ENCODE measurements at places on chromosomes 4 and X.

DNA sequence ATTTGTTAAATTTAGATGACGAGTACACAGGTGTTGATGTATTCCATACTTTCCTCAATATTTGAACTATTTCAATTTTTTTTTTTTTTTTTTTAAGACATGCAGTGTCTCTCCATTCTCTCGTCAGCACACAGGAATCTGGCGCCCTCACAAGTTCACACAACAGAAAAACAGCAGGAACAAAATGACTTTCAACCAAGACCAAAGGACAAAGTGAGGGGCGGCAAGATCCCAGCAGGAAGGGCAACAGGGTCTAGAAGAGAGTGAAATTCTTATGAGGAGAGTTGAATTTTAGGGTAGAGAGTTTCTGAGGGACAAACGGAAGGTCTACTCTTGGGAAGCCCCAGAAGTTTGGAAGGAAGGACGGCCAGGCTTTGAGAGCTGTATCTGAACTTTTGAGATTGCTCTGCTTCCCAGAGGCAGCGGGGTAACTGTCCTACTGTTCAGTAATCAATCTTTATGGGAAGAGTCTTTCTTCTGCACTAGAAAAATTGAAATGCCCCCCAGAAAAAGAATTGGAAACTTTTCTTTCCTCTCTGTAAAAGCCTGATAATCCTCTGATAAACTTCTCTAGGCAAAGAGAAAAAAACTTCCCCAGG lies 760.2 kb downstream of the RAB28 start:
- DNase-seq, result no peak

GRCh38 chr4:112173593-112174558 lies 28.6 kb downstream of the FAM241A start:
- DNase-seq, result no peak

DNA sequence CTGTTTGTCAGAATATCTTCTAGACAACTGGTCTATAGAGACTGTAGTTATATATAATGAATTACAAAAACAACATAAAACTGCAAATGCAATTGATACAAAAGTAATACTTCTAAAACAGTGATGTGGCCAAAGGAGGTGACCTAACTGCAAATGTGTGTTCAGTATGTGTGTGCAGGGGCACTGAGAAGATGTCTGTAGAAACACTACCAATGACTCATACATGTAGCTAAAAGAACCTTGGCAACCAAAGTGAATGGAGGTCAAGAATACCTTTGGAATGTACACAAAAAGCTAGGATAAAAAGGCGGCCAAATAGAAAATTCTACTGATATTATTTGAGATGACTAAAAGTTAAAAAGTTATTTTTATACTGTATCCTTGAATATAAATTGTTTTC lies 261.8 kb downstream of the CAMK2D start:
- DNase-seq, result no peak

- peak; percentile 19 for DNase-seq
Observed at GRCh38 chrX:100413229-100413628, 3.2 kb upstream of the PCDH19 start.

GRCh38 chr4:120536884-120537283 lies 385.6 kb downstream of the PRDM5 start:
- no peak for DNase-seq

DNA sequence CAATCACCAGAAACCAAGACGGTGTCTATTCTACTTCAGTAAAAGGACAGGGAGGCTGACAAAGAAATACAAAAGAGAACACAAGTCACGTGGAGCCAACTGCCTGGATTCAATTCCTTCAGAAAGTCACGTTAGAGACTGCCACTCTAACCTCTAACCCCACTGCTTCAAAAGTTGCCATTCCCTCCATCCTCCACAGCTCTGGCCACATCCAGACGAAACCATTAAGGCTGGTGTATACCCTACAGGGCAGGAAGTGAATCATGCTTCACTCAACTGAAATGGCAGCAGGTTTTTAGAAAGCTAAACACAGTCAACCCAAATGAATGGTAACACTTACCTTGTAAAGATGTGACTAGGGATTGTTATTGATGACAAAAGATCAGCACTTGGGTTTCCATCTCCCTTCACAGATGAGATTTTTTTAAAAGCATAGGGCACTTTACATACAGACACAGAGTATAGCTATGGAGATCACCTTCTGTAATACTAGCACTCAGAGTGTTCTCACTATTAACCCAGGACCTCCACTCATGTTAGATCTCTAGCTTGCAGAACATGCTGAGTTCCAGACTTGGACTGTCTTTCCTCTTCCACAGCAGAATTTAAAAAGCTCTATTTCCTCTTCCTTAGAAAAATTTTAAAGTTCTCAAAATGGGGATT lies 37.4 kb downstream of the MAML3 start:
- DNase-seq, result peak; percentile 36

GRCh38 chrX:129614481-129615255 lies 40.1 kb downstream of the APLN start:
- DNase-seq, result peak; percentile 73

GRCh38 chr4:114599231-114599902 lies 760 bp downstream of the UGT8 start:
- no peak for DNase-seq

DNA sequence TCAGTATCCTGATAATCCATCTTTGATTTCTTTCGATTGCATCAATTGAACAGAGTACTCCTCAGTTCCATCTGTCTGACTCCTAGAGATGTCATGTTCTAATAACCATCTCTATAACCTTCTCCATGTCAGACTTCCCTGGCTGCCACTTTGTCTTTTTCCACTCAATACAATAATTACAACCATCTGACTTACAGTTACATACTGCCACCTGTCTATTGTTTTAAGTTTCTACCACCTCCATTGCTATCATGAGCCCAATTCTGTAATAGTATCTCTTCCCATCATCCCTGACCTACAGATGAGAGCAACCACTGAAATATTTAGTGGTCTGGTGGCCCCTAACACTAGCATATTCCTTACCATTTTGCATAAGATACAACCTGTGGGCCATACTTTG lies 439.2 kb upstream of the FAM47C start:
- no peak for DNase-seq

GRCh38 chr4:55722132-55722531 lies 86.0 kb upstream of the NMU start:
- DNase-seq, result no peak

- no peak for DNase-seq
Observed at GRCh38 chr4:53043891-53044650, 182.0 kb downstream of the RASL11B start.

GRCh38 chr4:176198316-176198903 lies 3.0 kb upstream of the SPATA4 start:
- no peak for DNase-seq

GRCh38 chr4:7750523-7750922 lies 189.1 kb downstream of the AFAP1 start:
- no peak for DNase-seq

- DNase-seq, result no peak
Observed at GRCh38 chr4:109967798-109968520, 55.3 kb downstream of the EGF start.

DNA sequence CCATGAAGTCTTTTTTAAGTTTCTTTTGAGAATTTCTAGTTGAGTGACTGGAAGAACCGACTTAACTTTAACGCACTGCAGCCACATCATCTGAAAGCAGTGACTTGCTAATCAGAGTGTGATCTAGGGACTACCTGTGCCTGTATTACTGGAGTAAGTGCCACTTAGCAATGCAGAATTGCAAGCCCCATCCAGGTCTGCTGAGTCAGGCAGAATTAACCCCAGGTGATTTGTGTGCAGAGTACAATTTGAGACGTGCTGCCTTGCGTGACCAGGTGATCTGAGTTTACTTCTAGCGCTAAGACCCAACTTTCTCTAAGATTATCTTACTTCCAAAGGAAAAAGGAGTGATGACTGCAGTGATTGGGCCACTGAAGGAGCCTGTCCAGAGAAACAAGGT lies 85.3 kb downstream of the CLCN4 start:
- no peak for DNase-seq

- DNase-seq, result no peak
Observed at GRCh38 chr4:188018262-188018661, 22.7 kb downstream of the ZFP42 start.

DNA sequence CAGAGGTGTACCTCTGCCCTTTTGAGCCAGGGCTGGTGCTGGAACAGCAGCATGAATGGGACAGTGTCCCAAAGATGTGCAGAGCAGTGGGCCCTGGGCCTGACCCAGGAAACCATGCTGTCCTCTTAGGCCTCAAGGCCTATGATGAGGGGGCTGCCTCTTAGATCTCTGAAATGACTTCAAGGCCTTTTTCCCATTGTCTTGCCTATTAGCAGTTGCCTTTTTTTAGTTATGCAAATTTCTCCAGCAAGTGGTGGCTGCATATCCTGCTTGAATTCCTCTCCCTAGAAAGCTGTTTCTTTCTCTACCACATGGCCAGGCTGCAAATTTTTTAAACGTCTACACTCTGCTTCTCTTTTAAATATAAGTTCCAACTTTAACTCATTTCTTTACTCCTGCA lies 160.3 kb downstream of the CFAP299 start:
- no peak for DNase-seq

DNA sequence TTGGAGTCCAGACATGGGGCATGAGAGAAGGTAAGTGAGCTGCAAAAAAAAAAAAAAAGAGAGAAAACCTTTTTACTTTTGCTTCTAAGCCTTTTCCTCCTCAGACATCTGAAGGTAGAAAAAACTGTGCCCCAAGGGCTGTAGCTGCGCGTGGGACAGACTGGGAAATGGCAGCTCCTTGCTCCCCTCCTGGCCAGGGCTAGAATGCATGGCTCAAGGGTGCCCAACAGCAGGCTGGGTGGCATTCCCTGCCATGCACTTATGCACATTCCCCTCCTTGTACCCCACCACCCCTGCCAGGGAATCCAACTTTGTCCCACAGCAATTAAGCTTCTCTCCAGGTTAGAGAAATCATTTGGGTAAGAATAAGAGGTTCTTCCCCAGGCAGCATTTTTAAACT lies 421.2 kb downstream of the TRAM1L1 start:
- DNase-seq, result no peak

DNA sequence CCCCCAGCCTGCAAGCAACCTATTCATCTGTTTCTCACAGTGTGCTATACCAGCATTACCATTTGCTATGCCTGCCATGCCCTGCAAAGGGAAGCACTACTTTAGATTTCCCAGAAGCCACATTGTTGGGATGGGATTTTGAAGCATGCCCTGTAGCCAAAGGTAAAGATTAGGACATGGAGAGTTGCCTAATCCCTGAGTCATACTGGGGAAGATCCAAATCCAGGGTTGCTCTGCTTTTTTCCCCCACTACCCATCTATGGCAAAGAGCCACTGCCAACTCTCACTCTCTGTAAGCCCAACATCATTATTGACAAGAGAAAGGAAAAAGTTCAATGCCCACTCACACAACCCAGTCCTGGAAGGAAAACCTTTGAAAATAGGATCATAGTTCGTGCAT lies 36.7 kb upstream of the TMEM164 start:
- DNase-seq, result no peak

GRCh38 chr4:94979621-94980020 lies 221.9 kb downstream of the BMPR1B start:
- no peak for DNase-seq

DNA sequence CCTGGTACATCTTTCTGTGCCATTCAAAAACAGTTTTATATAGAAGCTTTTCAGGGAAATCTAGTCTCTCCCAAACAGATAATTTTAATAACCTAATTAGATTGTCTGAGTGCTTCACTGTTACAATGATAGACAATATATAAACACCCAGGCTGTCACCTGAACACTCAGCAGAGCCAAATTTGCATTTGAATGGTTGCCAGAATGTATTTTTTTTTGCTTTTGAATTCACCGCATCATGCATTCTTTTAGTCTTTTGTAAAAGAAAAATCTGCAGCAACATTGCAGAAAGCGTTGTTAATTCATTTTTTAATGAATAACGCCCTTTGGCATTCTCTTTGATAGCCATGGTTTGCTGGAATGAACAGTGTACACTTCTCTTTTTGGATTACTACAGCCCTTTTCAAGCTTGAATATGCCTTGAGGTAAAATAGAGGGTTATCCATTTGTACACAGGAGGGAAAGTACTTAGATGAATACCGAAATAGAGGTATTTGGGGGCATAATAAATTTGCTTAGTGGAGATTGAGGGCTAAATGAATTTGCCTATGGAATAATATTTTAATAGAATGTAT lies 175.0 kb upstream of the EPHA5 start:
- no peak for DNase-seq

DNA sequence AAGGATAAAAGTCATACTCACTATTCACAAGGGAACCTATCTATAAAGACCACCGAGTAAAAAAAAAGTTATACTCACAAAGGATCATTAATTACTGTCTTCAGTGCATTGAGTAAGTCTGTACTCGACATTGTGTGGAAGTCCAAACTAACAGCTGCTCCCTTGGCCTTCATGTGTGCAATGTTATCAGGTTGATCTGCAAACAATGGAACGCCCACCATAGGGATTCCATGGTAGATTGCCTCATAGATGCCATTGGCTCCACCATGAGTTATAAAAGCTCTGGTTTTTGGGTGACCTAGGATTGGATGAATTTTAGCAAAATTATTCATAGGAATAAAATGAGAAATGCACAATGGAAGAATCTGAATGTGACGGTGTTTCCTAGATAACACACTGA lies 10.6 kb downstream of the UGT2B4 start:
- no peak for DNase-seq

- no peak for DNase-seq
Observed at GRCh38 chrX:153469811-153470410, 465 bp downstream of the HAUS7 start.

GRCh38 chrX:40938423-40938822 lies 146.8 kb upstream of the USP9X start:
- no peak for DNase-seq

DNA sequence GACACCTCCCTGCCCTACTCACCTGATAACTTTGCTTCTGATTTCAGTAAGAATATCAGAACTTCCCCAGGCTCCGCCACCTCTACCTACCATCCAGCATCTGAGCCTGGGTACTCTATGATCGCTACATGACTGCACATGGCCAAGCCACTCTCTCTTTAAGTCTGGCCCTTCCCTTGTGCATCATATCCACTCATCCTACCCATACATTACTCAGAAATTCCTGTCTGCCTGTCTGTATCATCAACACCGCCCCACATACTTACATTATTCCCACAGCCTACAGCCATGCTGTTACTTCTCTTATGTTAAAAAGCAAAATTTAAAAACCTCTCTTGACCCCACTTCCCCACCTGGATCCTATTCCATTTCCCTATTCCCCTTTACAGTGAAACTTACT lies 84.7 kb downstream of the SCD5 start:
- no peak for DNase-seq

DNA sequence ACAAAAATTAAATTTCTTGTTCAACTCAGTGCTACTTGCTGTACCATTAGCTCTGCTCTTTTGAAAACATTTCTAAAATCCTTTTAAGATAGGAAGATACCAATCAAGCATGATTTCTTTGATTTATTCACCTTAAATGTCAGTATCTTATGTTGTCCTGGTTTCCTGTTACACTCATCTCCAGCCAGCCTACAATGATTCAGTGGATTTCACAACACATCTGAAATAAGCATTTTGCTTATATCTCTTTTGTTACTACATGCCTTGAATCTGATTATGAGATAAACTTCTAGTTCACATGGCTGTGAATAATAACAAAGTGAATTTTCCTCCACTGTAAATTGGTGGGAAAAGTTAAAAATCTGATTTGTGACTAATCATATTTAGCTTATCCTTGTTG lies 112.5 kb upstream of the BMP3 start:
- DNase-seq, result no peak

Data from GDM1 (cell line).